ENCODE measurements at places on chromosomes 5 and 9. TPM values are rescaled to one million over a fixed set of nuclear protein-coding genes. Genes with fewer than 3 reads are reported as not detected.

GRCh38 chr9:7443541-7443940 lies 356.0 kb downstream of the DMAC1 start:
- H3K36me3 ChIP-seq: no peaks in the 10 kb centered on the region
- peaks cover 13% of the 10 kb centered on the region for H3K4me1 ChIP-seq
- H3K27ac ChIP-seq: no peak overlapping the region
- H3K27me3 ChIP-seq: no peaks in the 10 kb centered on the region

DNA sequence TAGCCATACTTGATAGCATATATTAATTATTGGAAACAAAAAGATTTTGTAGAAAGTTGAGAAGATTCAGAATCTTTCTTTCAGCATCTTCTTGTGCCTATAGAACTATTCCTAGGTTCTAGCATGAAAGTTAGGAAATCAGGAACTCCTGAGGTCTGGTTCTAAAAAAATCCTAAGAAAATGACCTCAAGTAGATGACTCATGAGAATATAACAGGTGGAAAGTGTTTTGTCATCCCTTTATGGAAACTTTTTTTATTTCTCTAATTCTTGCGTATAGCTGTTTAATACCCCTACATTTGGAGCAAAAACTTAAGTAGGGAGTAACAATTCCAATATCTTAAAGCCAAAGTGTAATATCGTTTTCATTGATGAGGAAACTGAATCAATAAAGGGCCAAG lies 574.1 kb downstream of the NR2F1-AS1 start:
- peaks cover 16% of the 10 kb centered on the region for H3K4me1 ChIP-seq
- no peaks in the 10 kb centered on the region for H3K36me3 ChIP-seq
- no peak overlapping the region for H3K27ac ChIP-seq
- DNase-seq: no peak

DNA sequence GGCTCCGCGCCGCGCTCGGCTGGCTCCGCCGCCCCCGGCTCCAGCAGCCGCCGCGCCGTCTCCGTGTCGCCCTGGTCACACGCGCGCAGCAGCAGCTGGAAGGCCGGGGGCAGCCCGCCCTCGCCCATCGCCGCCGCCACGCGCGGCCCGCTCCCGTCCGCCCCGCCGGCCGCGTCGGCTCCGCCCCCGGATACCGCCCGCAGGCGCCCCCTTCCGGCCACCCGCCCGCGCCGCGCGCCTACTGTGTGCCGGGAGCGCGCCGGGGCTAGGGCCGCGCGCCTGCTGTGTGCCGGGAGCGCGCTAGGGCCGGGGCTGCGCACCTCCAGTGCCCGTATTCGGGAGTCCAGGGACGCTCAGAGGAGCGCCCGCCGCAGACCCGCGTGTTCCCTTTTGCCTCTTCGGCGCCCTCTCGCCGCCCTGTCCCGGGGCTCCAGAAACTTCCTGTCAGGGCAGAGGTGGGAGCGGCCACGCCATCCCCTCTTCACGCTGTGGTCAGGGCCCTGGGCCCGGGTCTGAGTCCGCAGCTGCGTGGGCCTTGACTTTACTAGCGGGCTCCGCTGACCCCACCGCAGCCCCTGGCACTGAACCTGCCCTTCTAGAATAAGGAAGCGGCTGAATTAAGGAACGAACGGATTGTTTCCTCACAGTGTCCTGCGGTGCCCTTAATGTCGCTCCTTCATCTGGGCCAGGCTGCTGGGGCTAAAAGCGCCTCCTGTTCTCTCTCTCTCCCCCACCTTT lies at the start of gene ANKS6:
ANKS6 (minus strand) TSS at position 192 of the 738 bp plus-strand sequence; CDS start at position 128, 64 bp downstream.
- peak within 1 kb of the TSS; percentile 75 for H3K4me3 ChIP-seq
- no peak for DNase-seq
- H3K27ac ChIP-seq: no peak within 1 kb of the TSS
- H3K27me3 ChIP-seq: no peaks in the 10 kb centered on the region
- peaks cover 6% of the 10 kb centered on the region for H3K36me3 ChIP-seq

DNA sequence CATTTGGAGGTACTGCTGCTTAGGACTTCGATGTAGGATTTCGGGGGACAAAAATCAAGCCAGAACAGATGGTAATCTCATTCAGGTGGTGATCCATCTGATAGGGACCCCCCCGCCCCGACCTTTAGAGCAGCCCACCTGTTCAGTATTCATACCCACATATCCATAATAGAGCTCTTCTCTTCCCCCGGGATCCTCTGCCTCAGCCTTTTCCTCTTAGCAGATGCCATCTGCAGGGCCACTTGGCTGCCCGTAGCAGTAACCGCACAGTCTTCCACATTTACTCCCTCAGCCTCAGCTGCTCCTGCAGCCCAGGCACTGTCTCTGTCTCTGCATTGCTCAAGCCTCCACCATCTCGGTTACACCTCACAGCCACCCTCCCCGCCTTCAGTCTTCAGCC lies 65.8 kb upstream of the RARS1 start:
- no peaks in the 10 kb centered on the region for H3K36me3 ChIP-seq
- no peak for DNase-seq
- H3K27me3 ChIP-seq: no peaks in the 10 kb centered on the region
- no peak overlapping the region for H3K27ac ChIP-seq
- H3K4me3 ChIP-seq: no peak overlapping the region
- H3K4me1 ChIP-seq: peaks cover 14% of the 10 kb centered on the region

- no peak for DNase-seq
- peaks cover 58% of the 10 kb centered on the region for H3K4me1 ChIP-seq
- H3K4me3 ChIP-seq: no peak overlapping the region
- no peaks in the 10 kb centered on the region for H3K36me3 ChIP-seq
Measured at GRCh38 chr9:114608525-114608796, 2.6 kb upstream of the TMEM268 start.

Gene PKD2L2
- total RNA-seq: not detected

Gene DEPDC1B
- total RNA-seq: 1.5 TPM

Gene WHRN
- total RNA-seq: 14.9 TPM

Data from chondrocyte (in vitro differentiated cells).